ENCODE measurements at places on chromosomes 13 and 19. TPM values are rescaled to one million over a fixed set of nuclear protein-coding genes. Genes with fewer than 3 reads are reported as not detected.

The DUS3L gene
- total RNA-seq: 90.9 TPM

The COMP gene
- total RNA-seq: not detected

The NLRP9 gene
- not detected for total RNA-seq

The PLIN5 gene
- total RNA-seq: not detected

The IFNL1 gene
- total RNA-seq: not detected

The SLC10A2 gene
- total RNA-seq: not detected

The SERPINE3 gene
- not detected for total RNA-seq

The MBD3L3 gene
- not detected for total RNA-seq

The LAIR2 gene
- total RNA-seq: 1.4 TPM
